Activated effector memory CD4-positive, alpha-beta T cell treated with Interleukin-2 at 50 U/mL for 16 hours (primary cell): ENCODE measurements at places on chromosomes 7 and 10.

- DNase-seq = no peak
These were observed 181.2 kb downstream of the TWIST1 start for GRCh38 chr7:18936265-18936664.

GRCh38 chr7:70301673-70302185 lies 703.5 kb downstream of the AUTS2 start:
- no peak for DNase-seq

- DNase-seq = no peak
These were observed 1.1 kb upstream of the EMX2 start for GRCh38 chr10:117541405-117541908.

DNA sequence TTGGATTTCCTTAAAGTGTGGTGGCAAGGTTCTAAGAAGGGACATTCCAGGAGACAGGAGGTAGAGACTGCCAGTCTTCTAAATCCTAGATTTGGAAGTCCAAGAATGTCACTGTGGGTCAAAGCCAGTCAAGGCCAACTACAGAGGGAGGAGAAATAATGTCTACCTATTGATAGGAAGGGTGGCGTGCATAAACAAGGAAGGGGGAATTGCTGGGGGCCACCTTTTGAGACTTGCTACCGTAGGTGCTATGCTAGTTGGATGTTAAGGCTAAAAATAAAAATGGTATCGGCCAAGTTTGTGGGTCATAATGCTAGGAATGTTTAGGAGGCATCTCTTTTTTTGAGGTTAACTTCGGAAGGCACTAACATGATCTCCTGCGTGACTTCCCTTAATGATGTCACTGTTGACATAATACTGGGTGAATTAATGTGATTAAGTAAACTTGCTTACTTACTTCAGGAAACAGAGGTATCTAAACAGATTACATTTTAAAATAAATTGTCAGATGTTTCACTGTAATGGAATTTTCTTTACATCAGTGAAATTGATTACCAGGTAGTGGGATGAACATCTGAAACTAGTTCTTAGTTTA lies 4.8 kb downstream of the BTRC start:
- DNase-seq = no peak

DNA sequence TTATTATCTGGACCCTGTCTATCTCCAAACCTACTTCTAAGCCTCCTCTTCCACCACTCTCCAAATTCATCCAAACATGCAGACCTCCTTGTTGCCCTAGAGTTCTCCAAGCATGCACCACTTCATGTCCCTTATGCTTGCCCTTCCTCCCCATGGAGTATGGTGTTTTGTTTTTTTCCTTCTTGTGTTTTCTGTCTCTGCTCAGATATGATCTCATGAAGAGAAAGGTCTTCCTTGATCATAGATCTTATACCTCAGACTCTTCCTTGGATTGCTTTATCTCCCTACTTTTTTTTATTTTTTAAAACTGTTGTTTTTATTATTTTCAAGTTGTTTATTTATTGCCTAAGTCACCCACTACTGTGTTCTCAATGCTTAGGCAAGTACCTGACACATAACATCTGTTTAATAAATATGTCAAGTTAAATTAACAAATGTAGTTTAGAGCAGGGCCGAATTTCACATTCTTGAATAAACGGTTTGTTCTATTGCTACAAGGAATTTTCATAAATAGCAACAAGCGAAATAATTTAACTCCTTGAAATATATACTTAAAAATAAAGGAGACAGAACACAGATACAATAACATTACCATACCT lies 84.5 kb downstream of the HGF start:
- no peak for DNase-seq

- DNase-seq = no peak
These were observed 189.5 kb upstream of the CDC14C start for GRCh38 chr7:48734695-48735406.

DNA sequence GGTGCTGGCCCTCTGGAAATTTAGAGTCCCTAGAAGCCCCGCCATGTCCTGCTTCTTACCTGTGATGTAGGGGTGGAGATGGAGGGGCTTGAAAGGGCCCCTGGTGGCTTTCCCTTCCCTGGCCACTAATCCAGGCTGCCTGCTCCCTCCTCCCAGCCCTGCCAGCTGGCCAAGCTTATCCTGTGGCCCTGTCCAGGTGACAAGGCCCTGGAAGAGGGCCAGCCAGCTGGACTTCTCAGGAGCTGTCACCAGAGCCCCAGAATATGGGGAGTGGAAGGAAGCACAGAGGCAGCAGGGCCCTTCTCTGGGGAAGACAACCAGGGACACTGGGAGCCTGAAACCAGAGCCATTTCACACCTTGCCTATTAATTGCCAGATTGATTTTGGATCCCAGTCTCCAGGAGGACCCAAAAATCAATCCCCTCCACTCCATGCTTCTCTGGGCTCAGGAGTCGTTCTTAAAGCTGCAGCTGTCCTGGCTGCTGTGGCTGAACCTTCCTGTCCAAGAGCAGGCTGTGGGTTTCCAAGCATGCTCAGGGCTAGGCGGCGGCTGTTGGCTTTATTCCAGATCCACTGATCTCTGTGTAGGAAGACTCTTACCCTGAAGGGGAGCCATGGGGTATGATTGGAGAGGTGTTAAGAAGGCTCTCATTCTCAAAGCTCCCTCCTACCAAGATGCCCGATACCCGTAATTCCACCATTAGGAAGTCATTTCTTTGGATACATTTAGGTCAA lies 52.6 kb upstream of the PCBD1 start:
- no peak for DNase-seq

GRCh38 chr7:91916051-91916440 lies 24.6 kb upstream of the AKAP9 start:
- no peak for DNase-seq

DNA sequence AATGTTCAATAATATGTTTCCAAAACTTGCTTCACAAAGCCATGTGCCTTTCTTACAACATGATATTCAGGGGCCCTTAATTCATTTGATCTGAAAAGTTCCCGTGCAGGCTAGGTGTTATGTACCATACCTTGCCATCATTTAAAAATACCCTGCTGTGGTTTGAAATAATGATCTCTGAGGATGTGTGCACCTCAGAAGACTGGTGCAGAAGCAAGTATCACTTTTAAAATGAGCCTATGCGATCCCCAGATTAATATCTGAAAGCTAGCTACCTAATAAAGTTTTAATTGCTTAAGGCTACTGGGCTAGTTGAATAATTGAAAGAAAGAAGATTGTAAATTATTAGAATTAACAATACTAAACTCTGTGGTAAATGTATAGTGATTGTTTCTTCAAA lies 262.4 kb downstream of the CDK14 start:
- DNase-seq = no peak

GRCh38 chr7:11420049-11420448 lies 411.9 kb downstream of the THSD7A start:
- DNase-seq = no peak

- DNase-seq = no peak
These were observed 38.6 kb downstream of the NRP1 start for GRCh38 chr10:33295851-33296250.

- no peak for DNase-seq
These were observed 1158.4 kb upstream of the AUTS2 start for GRCh38 chr7:68439897-68440296.

DNA sequence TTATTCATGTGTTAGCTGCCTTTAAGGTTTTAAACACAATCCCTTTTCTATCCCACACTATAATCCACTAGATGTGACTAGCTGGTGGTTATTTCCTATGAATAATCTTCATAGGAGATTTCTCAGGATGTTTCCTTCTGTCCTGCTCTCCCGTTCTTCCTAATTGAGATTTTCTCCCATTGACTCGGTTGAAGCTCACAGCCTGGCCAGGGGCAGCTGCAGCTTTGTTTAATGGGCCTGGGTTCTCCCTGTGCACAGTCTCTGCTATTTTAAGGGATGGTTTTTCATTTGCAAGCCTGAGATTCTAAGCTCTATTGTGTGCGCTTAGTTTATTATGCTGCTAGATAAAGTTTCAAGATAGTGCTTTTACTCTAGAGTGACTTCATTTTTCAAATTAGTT lies 283.4 kb upstream of the AOAH start:
- no peak for DNase-seq

- no peak for DNase-seq
These were observed 200.1 kb downstream of the DIP2C start for GRCh38 chr10:489330-489729.

DNA sequence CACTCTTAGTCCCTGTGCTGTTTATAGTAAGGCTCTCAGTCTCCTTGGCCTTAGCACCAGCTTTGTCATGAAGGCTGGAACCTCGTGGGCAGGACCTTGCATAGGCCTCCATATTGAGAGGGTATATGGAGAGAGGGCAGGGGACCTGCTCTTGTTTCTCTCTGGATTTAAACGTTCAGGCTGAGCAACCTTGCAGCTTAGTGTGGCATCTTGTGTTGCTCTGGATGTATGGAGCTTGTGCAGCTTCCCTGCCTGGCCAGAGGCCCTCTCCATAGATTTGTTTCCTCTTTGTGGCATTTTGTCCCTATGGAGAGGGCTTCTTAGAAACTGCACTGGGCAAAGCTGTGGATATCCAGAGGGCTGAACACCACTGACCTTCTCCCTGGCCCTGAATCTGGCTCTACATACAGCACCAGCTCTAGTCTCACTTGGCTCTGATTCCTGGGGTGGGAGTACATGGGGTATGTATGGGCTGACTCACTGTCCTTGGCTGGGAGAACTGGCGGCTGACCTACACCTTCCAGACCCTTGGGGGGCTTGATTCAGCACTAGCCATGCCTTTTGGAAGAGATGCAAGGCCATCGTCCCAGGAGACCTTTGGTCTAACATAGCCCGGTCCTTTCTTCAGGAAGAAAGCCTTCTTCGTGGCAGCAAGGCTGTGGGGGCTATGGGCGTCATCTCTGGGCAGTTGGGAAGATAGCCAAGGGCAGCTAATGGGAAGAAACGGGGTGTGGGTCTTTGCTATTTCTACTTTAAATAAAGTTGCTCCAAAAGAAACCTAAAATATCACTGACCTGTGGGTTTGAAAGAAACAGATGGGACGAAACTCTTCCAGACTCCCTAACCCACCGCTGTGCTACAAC lies 30.5 kb downstream of the ITPRIP start:
- DNase-seq = no peak

- DNase-seq = no peak
These were observed 491 bp upstream of the AKAP9 start for GRCh38 chr7:91940171-91940570.

DNA sequence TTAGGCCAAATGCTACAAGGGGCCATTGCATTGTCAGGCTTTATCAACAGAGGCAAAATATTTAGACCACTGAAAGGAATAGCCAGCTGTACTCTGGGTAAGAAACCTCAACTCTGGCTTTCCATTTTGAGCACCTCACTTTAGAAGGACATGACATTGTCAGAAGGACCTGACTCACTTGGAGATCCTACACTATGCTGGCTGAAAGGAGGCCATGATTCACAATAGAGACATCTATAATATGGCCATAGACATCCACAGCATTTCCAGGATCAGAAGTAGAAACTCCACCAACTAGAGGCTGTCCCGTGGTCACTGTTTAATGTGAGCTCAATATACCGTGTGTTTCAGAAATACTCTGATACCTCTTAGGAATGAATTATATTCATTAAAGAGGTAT lies 140.9 kb downstream of the BTAF1 start:
- no peak for DNase-seq

GRCh38 chr7:49986191-49986590 lies 106.9 kb downstream of the ZPBP start:
- DNase-seq = no peak

GRCh38 chr7:83821866-83822265 lies 172.9 kb upstream of the SEMA3E start:
- no peak for DNase-seq

DNA sequence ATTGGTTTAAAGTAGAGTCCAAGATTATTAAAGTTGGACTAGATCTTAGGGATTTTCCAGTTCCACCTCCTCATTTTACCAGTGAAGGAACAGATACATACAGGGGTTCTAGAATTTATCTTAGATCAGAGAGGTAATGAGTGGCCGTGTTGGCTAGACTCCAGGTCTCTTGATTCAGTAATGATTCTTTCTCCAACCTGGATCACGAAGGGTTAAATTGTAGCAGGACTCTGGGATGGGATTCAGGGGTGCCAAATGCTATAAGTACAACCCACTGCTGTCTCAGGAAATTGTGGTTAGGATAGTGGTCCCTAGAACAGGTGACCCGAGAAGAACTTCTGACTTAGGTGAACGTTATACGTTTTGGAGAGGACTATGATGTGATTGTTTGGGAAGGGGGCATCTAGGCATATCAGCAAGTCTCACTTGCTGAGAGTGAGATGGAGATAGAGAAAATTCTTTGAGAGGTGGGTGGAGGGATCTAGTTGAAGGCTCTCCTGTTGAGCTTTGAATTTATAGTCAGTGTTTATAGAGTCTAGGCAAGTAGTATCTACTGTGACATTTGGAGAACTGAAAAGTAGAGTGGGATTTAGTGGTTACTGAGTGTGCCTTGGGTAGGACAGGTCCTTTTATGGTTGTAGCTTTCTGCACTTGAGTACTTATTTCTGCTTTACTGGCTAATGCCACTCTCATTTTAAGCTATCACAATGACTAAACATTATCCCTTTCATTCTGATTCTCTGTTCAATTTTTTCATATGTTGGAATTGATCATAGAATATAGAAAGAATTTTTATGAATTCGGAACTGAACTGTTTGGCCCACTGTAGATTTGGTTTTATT lies 58.3 kb downstream of the ST7 start:
- DNase-seq = no peak
